ENCODE measurements at places on chromosomes 4 and X. TPM values are rescaled to one million over a fixed set of nuclear protein-coding genes. Genes with fewer than 3 reads are reported as not detected.
A peak's percentile ranks its signal among the peaks of the same experiment; 100 is the strongest.

DNA sequence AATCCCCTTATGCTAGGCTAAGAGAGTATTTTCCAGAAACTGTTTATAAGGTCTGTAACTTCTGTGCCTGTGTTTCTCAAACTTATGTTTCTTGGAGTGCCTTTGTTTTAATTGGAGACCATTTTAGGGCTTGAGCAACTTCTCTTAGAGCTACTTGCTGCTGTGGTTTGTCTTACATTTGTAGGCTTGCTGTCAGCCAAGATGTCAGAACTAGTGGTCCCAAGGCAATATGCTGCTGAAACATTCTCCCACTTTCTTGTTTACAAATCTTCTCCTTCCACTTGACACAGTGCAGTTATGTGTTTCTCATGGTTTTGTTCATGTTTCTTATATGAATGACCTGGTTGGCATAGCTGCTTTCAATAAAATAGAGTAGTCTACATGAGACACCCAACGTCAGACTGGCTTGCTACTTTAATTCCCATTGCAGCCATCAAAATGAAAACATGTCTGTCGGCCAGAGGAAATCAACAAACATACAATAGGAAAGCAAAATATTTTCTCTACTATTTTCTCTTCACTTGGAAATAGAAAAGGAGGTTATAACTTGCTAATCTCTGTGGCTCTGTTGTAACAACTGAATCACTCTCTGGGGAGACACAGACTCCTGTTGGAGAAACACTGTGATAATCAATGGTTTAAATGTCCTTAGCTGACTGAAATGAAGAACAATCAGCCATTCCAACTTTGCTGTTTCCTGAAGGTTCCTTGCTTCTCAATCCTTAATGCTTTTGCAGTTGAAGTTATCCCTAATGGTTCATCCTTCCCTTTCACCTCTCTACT lies 426.4 kb downstream of the PDGFC start:
- DNase-seq, result no peak

DNA sequence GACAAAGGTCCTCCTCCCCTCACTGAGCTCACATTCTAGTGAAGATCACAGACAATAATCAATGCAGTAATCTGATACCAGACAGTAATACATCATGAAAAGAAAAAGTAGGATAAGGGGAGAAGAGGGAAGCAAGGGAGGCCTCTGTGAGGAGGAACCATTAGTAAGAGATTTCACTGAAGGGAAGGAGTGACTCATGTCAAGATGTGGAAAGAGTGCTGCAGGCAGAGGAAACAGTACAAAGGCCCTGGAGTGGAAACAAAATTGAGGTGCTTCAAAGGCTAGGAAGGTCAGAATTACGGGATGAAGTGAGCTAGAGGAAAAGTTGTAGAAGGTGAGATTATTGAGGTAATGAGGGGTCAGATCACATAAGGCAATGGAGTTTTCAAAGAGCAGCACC lies 38.1 kb downstream of the LAMTOR3 start:
- peak; percentile 57 for DNase-seq

Gene MAB21L2
- total RNA-seq, result 4.4 TPM

Gene PIM2
- total RNA-seq, result 14.2 TPM

Gene MAGEA4
- 0.64 TPM for total RNA-seq

Gene RNF212
- 25.2 TPM for total RNA-seq

DNA sequence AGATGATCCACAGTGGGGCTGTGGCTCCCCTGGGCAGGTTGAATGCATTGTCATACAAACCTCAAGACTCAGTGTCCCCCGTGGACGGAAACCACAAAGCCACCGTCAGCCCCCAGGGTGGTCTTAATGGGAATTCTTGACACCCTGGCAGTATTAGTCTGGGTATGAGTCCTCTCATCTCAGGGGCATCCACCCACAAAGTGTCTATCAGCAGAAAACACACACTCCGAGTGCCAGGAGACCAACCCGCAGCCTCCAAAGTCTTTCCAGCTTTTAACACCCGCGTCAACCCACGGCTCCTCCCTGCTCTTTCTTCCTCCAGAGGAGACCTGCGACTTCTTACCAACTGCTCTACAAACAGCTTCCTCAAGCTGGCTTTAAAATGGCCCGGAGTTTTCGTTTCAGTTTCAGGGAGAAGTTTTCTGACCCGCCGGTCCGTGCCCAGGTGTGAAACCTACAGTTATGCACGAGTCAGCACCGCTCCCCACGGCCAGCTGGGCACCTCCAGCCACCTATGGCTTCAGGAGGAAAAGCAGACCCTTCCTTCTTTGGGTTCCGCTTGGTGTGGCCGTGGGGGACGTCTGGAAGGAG lies 14.4 kb upstream of the ASMTL start:
- DNase-seq, result peak; percentile 19

Gene CYSLTR1
- total RNA-seq, result 2.8 TPM

- DNase-seq, result no peak
These were observed 73.1 kb downstream of the MAML3 start for GRCh38 chr4:140080883-140081282.

GRCh38 chr4:76215077-76215476 lies 1.5 kb upstream of the SCARB2 start:
- DNase-seq, result no peak

Gene GYPE
- not detected for total RNA-seq

Gene TEX11
- total RNA-seq, result not detected

DNA sequence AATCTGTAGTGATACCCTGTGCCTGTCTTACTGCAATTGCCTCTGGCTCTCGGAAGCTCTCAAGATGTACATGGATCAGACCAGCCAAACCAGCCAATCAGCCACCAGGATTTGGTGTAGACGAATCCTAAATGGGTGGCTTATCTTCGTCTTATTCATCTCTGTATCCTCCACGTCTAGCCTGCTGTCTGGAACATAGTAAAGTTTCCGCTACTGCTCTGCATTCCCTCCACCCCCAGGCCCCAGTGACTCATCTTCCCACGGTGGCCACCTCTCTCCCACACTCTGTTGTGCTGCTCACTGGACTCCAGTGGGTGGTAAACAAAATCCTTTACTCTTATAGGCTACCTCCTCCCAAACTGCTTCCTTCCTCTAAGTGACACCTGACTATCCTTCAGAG lies 37.8 kb downstream of the SEPTIN6 start:
- peak; percentile 55 for DNase-seq

DNA sequence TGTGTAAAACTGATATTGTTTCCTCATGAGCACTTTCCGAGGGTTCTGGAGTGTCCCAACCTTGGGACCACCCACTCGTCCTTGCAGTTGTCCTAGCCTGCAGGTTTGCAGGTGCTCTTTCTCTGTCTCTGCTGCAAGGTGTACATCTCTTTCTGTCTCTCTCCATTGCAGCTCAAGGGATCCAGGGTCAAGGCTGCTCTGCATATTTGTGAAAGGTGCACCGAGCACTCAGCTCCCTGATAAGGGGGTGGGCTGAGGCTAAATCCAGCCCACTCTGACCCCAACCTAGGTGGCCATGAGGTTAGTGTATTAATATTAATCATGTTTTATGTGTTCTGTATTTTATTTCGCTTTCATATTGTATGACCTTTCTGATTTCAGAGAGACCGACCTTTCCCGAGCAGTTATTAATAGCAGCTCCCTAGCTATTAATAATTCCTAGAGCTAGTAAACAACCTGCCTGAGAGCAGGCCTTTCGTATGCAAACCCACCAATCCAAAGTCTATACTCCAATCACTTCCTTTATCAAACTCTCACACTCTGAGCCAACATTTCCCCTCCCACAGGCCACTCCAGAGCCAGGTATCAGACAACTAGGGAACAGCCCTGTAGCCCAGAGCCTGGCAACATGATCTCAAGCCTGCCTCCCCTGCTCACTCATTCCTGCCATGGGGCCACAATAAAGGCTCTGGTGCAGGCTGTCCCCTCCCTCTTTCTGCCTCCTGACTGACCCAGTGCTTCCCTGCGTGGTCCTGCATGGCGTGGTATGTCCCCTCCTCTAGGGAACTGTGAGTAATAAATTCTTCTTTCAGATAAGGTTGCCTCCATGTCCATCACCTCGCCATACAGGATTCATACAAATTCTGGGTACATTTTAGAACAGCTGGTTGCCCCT lies 73.9 kb downstream of the SLC2A9 start:
- no peak for DNase-seq

Gene ARHGAP10
- total RNA-seq, result 9.0 TPM

Gene SSX4
- total RNA-seq, result not detected

Gene AGTR2
- total RNA-seq, result not detected

DNA sequence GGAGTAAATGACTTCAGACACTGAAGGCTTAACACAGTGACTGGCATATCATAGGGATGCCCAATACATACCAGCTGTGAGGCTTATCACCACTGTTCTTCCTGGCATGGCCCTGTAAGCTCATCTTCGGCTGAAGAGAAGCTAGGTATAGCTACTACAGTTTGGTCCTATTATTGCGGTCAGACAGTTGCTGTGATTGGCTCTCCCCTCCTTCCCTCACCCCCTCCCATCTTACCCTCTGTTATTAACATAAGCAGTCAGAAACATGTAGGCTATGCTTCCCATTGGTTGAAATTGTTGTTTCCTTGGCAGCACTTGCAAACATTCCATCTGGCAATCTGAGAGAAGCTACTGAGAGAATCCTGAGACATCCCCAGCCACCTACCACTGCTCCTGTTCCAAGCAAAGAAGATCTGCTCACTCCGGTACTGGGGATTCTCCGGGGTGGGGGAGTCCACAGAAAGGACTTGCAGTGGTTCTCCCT lies at the start of gene AKAP14:
AKAP14 (plus strand) TSS at position 51 of the 484 bp plus-strand sequence. CDS start 7,331 bp downstream, outside the sequence.
- DNase-seq, result peak; percentile 28

GRCh38 chr4:74724979-74725378 lies 69.3 kb downstream of the BTC start:
- DNase-seq, result peak; percentile 0

DNA sequence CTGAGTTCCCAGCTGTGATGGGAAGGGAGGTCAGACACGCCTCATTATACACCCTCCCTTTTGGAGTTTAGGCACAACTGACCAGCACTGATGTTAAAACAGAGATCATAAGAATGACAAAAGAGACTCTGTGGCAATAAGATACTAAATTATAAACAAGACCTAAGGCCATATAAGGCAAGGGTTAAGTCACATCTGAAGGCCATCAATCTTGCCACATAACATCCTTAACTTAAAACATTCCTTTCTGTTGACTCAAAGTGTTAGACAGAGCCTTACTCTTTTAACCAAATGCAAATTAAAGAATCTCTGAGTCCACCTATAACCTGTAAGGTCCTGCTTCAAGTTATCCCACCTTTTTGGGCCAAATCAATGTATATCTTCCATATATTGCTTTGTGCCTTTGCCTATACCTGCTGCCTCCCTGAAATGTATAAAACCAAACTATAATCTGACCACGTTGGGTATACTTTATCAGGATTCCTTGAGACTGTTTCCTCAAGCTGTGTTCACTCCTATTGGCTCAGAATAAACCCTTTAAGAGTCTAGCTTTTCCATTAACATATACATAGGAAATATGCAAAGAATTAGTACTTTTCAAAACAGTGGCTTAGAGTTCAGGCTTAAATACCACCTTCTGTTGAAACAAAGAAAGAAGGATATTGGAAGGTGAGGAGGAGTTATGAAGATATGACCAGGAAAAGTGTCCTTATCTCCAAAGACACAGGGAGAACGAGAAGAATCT lies 214.4 kb upstream of the PPP1R2C start:
- peak; percentile 79 for DNase-seq

Gene HTR2C
- total RNA-seq, result 0.76 TPM

Gene COL4A6
- total RNA-seq, result 0.47 TPM

Gene GAGE13
- total RNA-seq, result not detected

Gene EDNRA
- total RNA-seq, result 6.5 TPM

DNA sequence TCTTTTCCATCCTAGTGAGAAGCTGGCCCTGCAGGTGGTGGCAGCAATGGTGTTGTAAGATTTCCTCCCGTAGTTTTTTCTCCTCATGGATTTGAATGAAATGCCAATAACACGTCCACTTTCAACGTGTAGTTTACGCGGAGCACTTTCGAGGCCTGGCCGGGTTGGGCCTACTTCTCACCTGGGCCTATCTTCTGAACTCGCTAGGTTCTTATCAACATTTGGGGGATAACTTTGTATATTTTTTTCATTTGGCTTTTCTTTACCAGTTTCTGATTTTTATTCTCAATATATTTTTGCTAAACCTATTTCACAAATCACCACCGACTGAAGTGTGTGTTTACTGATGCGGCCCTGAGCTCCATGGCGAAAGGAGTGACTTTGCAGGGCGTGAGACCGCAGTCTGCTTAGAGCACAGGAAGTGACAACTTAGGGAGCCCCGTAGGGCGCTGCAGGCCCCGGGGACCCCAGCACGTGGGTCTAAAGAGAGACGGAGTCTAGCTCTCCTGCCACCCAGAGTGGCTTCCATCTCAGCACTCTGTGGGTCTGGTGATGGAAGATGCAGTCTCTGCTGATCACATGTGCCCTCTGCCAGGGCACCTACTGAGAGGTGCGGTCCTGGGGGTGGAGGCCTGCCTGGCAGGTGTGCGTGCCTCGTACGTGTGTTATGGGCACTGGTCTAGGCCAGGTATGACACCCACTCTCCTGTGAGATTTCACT lies 29.1 kb downstream of the NELFA start:
- DNase-seq, result no peak

- no peak for DNase-seq
These were observed 109.8 kb upstream of the ATP6AP2 start for GRCh38 chrX:40470830-40471429.

Gene GLRB
- total RNA-seq, result 21.0 TPM

Gene PHOX2B
- not detected for total RNA-seq

GRCh38 chr4:100609810-100610209 lies 92.0 kb upstream of the EMCN start:
- no peak for DNase-seq

DNA sequence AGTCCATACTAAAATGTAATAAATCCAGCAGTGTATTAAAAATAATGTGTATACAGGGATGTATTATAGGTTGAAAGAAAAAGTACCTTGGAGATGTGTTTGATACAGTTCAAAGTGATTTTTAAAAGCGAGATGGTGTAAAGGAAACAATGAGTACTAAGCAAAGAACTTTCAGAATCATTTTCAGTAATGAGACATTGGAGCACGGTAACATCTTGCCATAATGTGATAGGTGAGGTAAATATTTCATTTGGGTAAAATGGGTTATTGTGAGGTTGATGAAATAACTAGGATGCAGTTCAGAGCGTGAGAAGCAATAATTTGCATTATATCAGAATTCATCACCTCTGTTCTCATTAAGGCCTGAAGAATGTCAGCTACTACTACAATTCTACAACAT lies 25.9 kb downstream of the EIF2S3 start:
- DNase-seq, result no peak

DNA sequence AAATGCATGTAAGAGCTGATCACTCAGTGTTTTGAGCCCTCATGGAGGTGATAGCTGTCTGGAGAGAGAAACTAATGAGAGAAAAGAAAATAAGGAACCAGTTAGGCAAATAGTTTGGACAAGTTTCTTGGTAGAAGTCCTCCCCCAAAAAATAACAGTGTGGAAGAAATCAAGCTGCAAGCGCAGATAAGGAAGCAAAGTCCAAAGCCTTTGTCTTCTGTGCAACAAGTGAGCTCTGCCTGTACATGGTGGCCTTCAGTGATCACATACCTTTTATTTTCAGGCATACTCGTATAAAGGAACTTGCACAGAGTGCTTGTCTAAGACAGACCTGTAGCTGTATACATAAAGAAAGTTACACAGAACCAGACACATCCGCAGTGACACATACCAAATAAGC lies 2.5 kb upstream of the UGT2A3 start:
- no peak for DNase-seq

- DNase-seq, result no peak
These were observed 694.0 kb downstream of the IL1RAPL1 start for GRCh38 chrX:29281078-29281742.

Measured in M059J (cell line).